Right ventricle myocardium superior (tissue), 1 donor: ENCODE measurements at places on chromosomes 6 and 20.

DNA sequence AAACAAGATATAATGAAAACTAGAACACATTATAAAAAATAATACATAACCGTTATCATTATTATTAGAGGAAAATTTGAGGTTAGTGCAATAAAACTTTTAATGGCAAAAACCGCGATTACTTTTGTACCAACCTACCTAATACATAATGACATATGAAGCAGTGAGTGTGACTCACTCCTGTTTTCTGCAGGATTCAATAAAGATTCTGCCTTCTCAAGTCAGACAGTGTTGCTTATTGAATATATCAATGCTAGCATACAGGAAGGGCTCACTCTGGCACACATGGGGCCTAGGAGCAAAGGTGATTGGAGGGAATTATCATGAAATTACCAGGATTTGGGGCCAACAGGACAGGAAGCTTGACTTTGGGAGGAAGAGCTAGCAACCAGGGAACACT, 230.8 kb upstream of the CEP162 start:
- DNase-seq = no peak

DNA sequence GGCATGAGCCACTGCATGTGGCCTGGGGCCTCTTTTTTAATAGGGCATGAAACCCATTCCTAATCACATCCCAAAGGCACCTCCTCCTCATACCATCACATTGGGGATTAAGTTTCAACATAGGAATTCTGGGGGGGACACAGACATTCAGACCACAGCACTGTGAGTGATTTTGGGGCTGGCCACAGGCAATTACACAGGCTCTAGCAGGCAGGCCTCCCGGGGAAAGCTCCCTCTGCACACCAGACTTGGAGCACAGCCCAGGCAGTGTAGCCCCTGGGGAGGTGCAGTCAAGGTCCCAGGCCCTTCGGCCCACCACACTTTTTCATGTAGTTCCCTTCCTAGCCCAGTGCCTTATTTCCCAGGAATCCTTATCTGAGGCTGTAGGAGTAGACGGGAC, 5.5 kb downstream of the SFT2D1 start:
- peak; percentile 49 for DNase-seq

GRCh38 chr6:150478656-150479545, 110.1 kb downstream of the IYD start:
- DNase-seq = no peak

- no peak for DNase-seq
Measured at GRCh38 chr6:108156180-108156937, 9.5 kb upstream of the NR2E1 start.

DNA sequence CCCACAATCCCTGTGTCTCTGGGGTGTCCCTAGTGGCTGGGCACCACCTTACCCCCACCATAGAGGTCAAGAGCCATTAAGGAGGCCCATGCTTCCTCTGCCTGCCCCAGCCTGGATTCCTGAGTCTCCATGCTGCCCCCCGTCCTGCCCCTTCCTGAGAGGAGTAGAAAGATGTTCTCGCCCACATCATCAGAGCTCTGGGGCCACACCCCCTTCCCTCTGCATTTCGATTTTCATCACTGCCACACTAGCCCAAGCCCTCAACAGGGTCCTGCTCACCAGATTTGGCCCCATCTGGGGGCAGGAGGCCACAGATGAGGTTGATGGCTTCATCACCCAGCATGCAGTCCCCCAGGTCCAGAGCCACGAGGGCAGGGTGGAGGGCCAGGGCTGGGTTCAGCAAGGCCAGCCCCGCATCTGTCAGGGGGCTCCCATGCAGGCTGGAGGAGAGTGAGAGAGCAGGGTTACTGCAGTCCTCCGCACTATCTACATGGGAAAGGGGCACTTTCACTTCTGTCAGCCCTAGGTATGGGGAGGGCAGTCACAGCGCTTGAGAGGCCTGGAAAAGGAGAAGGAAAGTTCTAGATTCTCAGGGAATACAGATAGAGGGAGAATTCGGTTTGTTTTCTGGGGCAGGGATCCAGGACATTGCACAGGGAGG, 1.5 kb downstream of the LRRC73 start:
- no peak for DNase-seq

- no peak for DNase-seq
Measured at GRCh38 chr6:32182555-32182981, 1.5 kb downstream of the AGER start.

DNA sequence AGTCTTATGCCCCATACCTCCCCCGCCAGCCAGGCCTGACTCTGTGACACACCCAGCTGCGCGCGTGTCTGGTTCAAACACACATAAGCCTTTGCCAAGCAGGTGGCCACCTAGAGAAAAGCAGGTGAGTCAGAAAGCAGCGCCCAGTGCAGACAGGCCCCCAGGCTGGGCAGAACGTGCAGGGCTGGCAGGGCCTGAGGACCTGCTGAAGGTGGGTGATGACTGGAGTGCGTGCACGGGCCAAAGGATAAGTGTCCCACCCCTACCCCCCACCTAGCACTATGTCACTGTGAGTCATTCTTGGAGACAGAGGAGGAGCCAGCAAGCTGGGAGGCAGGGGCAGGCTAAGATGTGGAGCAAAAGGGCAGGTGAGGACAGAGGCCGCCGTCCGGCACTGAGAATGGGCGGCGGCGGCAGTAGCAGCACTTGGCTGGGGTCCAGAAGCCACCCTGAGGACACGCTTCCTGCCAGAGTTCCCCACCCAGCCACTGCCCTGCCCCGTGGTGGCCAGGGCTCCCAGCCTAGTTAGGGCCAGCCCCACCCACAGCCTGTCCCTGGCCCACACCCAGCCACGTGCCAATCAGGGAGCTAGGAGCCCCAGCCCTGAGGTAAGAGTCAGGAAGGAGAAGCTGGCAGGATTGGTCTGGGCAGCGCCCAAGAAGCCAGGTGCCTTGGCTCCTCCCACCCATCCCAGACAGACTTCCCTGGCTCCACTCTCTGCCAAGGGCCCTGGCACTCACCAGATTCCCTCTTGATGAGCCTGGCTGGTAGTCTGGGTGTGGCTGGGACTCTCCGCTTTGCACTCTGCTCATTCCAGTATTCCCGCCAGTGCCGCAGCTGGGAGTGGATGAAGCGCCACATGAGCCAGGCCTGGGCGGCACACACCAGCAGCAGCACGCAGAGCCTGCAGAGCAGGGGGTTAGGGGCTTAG, 72.7 kb downstream of the TRAM2 start:
- peak; percentile 94 for DNase-seq

DNA sequence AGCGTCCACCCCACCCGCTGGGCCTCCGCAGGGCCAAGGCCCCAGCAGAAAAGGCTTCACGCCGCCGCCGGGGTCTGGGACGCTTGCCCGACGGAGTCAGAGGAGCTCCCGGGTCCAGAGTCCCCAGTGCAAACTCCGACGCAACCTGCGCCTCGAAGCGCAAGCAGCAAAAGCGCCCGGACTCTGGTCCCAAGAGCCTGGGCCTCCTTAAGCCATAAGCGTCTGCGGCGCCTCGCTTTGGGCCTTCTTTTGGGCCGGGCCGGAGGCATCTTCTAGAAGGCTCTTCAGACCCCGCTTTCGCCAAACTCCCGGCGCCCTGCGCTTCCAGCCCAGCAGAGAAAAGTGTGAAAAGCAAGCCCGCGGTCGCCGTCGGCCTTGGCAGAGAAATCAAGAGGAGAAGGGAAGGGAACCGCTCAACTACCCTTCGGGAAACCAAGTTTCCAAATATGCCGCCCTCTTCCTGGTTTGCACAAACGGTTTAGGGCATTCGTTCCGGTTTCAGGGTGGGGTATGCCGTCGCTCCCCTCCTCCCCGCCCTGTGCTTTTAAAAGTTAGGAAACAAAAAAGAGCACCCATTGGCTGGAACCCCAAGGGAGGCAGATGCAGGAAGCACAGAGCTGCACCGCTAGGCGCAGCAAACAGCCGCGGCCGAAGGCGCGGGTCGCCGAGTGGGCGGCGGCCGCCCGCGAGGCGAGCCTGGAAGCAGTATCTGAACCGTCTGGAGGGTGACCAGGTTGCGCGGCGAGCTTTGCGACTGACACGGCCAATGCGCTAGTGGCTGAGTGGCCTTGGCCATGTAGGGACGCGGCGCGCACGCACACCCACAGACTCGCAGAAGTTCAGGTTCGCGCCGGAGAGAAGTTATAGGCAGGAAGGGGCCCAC, 1.2 kb downstream of the TBX18 start:
- peak; percentile 77 for DNase-seq

DNA sequence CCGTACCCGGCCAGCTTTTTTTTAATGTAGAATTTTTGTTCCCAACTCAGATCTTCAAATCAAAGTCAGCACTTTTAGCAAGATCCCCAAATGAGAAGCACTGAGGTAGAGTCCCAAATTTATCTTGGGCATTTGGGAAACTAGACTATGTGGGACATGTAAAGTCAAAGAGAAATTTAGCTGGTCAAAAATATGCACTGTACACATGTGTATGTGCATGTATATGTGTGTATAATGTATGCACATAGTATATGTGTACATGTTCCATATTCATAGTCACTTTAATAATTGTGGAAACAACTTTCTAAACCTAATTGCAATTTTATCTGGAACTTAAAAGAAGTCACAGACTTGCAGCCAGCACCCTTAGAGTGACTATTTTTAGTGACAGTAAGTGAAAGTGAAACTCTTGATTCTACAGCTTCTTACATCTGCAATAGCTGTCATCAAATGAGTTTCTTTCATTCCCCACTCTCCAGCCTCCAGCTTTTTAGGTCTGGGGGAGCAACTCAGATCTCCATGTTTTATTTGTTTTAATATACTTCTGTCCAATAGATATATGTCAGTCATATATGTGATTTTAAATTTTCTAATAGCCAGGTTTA, 53.6 kb downstream of the CDC40 start:
- no peak for DNase-seq

- no peak for DNase-seq
Measured at GRCh38 chr20:13486694-13487093, 152.0 kb downstream of the TASP1 start.

- DNase-seq = no peak
Measured at GRCh38 chr6:80923816-80924215, 817.3 kb downstream of the BCKDHB start.

- DNase-seq = no peak
Measured at GRCh38 chr6:142047934-142048592, 84.7 kb upstream of the GJE1 start.

GRCh38 chr6:7184502-7184901, 76.7 kb downstream of the RREB1 start:
- no peak for DNase-seq

DNA sequence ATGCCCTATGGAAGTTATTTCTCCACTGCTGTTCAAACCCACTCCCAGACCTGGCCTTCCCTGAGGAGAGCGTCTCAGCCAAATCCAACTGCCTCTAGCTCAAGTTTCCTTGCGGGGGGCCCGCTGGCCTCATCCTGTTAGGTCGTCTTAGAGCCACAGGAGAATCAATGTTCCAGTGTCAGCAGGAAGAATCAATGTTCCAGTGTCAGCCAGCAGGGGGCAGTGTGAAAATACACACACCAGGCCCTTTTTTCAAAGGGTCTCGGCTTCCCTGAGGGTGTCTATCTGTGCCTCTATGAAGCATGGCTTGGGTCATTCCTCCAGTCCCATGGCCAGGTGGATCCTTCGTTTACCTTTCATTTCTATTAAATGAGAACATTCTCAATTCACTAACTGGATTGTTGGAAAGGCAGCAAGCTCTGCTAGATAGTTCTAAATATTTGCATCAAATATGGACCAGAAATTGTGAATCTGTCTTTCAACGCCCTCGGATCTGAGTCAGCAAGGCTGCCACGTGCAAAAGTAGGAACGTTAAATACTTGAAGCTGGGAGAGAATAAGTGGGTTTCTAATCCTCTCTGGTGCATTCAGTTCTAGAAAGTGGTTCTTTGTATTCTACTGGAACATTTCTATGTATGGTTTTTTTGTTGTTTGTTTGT, 19.2 kb downstream of the PRND start:
- DNase-seq = peak; percentile 55
